Hematopoietic multipotent progenitor cell treated with erythropoietin and hydrocortisone succinate and interleukin-3 and kit ligand, for 8 days (in vitro differentiated cells): ENCODE measurements at places on chromosomes 2 and 18.

DNA sequence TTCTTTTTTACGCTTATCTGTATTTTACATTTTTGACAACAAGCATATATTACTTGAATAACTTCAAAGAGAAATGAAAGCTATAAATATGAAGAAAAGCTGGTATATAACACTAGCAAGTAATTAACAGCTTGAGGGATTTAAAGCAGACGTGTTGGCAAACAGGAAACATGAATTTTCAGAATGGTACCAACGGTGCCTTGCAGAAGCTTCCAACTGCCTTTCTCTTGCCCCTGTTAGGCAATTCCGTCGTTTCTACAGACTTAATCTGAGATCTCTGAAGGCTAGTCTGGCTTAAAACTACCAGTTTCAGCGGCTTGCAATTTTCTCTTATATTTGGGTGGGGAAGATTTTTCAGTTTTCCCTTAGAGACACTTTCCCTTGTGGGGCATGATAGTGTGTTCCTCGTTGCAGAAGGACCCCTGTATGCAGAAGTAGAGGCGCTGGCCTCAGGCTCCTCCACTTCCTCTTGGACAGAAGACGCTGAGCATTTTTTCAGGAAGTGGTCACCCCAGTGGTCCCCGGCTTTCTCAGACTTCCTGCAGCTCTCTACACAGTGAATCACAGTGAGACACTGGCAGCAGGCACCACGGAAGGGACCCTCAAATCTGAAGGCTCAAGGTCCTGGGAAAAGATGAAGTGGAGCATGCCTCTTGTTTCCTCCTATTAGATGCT lies 56.2 kb upstream of the SLC16A14 start:
- peak; percentile 16 for DNase-seq

DNA sequence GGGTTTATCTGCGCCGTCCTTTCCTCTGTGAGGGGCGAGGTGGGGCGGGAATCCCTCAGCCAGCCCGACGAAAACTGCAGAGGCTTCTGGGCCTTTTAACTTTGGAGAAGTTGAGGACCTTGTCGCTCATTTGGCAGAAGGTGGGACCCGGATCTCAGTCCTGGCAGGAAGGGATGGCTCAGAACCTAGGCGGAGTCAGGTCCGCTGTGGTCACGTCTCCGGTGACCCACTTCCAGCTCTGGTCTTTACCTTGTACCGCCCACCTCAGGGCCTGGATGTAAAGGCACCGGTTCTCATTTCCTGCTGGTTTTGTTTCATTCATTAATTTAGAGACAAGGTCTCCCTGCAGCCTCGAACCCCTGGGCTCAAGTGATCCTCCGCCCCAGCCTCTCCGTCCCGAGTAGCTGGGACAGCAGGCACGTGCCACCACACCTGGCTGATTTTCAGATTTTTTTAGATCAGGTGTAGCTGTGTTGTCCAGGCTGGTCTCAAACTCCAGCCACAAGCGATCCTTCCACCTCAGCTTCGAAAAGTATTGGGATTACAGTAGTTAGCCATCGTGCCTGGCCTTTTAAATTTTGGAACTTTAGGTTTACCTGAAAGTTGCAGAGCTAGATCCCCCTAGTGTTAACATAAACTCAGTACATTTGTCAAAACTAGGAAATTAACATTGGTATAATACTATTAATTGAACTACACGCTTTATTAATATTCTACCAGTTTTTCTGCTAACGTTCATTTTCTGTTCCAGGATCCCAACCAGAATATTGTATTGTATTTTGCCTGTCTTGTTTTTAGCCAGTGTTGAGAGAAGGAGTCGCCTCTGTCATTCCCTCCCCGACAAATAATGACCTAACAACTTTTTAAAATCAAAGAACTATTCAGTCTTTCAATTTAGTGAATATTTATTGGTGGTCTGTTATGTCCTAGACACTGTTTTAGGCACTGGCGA lies 852 bp downstream of the POLI start:
- peak; percentile 59 for DNase-seq

GRCh38 chr2:110716959-110717645 lies 15.3 kb upstream of the ACOXL start:
- DNase-seq: no peak

GRCh38 chr2:186835628-186836027 lies 13.3 kb downstream of the ZSWIM2 start:
- no peak for DNase-seq

DNA sequence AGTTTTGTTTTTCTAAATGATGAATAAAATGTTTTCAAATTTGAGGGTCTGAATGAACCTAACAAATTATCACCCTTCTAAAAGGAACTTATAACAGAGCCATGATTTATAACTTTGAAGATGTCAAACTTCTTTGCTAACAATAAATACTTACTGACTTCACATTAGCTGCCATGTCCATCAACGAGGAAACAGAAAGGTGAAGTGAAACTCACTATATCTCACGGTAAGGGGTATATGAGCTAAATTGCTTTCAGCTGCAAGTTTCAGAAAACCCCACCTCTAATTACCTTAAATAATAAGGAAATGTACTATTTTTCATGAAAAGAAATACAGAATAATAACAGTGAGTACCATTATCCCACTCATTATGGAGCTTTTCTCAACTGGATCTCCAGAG lies 350.8 kb upstream of the NT5C1B start:
- no peak for DNase-seq

- peak; percentile 50 for DNase-seq
Measured at GRCh38 chr2:234288974-234289455, 207.9 kb downstream of the ARL4C start.

GRCh38 chr2:132999421-132999820 lies 329.4 kb upstream of the LYPD1 start:
- DNase-seq: no peak

DNA sequence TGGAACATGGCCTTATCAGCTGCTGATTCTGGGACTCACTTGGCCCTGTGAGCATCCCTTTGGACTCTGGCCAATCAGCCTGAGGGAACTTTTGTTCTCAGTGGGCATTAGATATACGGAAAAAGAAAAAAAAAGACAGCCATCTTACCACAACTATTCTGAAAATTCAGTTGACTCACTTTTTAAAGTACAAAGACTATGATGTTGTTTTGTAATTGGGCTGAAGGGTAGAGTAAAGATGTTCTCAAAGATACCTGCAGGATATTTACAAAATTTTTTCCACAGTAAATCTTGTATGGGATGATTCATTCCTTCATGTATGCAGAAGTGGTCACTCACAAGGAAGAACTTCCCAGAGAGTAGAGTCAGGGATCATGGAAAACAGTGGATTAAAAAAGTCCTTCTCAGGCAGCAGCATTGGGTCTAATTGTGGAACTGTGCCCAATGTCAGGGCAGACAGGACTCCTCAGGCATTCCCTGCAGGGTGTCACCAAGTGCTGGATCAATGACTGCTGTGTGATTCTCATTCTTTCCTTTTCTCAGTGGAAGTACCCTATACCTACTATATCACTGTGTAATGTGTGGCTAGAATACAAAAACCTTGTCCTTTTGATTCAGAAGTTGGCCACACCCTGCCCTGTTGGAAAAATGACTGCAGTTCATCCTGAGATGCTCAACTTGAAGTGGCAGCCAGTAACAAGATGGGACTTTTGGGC lies 35.4 kb downstream of the SULT1C4 start:
- no peak for DNase-seq

DNA sequence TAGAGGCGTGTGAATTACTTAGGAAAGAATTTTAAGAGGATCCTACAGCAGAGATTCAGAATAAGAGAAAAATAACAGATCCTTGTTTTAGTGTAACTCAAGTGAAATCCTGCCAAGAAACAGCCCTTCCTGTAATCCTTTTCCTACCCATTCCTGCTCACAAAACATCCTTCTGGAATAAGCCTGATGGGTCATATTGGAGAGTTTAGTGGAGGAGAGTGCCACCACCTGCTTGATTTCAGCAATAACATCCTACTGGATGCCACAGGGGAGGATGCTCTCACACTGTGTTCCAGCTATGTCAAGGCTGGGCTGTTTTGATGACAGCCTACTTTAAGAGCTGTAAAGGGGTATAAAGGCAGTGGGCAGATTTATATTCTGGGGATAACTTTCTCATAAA lies 54.8 kb upstream of the CCDC178 start:
- peak; percentile 8 for DNase-seq
